Lower leg skin (tissue), 4 donors: ENCODE measurements at places on chromosomes 1 and 21.

DNA sequence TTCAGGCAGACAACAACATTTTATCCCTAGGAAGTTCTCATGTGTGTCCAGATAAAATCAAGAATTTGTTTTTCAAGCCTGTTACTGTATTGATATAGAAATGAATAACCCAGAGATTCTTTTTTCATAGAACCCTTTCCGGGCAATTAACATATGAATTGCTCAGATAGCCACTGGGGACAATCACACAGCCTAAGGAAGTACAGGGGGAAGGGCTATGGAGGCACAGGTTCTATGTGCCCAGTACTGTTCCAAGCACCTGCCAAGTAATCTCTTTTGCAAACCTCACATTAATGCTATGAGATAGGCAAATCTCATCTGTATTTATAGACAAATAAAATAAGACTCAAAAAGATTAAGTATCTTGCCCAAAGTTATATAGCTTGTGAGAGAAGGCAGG is 84.9 kb downstream of the NTNG1 start:
- DNase-seq = no peak

- no peak for DNase-seq
Measured at GRCh38 chr1:172142324-172142723, 278.2 kb upstream of the C1orf105 start.

GRCh38 chr1:198936371-198937083 is 297.7 kb downstream of the PTPRC start:
- DNase-seq = peak; percentile 58

- DNase-seq = no peak
Measured at GRCh38 chr21:28444557-28444956, 548.1 kb downstream of the LTN1 start.

- no peak for DNase-seq
Measured at GRCh38 chr1:17776426-17776825, 21.3 kb downstream of the ACTL8 start.

DNA sequence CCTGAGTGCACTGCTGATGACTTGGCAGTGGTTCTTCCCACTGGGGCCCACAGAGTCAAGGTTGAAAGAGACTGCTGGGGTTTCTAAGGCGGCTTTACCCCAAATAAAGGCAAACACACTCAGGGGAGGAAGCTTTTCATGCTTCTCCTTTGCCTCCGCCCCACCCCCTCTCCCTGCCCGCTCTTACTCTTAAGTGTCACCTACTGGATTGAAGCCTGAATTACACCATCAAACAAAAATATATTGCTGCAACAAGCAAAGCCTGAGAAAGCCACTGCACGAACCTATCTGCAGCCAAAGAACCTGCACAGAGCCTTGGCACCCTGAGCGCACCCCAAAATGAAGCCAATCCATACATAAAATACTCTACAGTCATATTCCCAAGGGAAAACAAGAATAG is 63.1 kb downstream of the PTGFR start:
- no peak for DNase-seq

GRCh38 chr1:169466259-169467230 is 19.2 kb downstream of the SLC19A2 start:
- DNase-seq = no peak

- no peak for DNase-seq
Measured at GRCh38 chr1:92623187-92623778, 136.6 kb upstream of the GFI1 start.

GRCh38 chr1:29575277-29575676 is 339.0 kb downstream of the PTPRU start:
- DNase-seq = no peak

DNA sequence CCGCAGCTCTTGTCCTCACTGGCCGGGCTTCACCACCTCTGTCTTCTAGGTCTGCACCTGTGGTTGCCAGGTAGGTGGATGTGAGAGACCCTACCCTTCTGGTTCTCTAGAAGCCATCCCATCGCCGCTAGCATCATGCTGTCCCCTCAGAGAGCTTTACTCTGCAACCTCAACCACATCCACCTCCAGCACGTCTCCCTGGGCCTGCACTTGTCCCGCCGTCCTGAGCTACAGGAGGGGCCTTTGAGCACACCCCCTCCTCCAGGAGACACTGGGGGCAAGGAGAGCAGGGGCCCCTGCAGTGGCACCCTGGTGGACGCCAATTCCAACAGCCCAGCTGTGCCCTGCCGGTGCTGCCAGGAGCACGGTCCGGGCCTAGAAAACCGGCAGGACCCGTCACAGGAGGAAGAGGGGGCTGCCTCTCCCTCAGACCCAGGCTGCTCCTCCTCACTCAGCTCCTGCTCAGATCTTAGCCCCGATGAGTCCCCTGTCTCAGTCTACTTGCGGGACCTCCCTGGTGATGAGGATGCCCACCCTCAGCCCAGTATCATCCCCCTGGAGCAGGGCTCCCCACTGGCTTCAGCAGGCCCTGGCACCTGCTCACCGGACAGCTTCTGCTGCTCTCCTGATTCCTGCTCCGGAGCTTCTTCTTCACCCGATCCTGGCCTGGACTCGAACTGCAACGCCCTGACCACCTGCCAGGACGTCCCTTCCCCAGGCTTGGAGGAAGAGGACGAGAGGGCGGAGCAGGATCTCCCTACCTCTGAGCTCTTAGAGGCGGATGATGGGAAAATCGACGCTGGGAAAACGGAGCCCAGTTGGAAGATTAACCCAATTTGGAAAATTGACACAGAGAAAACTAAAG is 1.2 kb downstream of the RUSC1 start:
- DNase-seq = no peak

GRCh38 chr1:241939798-241940197 is 17.8 kb upstream of the BECN2 start:
- DNase-seq = no peak

DNA sequence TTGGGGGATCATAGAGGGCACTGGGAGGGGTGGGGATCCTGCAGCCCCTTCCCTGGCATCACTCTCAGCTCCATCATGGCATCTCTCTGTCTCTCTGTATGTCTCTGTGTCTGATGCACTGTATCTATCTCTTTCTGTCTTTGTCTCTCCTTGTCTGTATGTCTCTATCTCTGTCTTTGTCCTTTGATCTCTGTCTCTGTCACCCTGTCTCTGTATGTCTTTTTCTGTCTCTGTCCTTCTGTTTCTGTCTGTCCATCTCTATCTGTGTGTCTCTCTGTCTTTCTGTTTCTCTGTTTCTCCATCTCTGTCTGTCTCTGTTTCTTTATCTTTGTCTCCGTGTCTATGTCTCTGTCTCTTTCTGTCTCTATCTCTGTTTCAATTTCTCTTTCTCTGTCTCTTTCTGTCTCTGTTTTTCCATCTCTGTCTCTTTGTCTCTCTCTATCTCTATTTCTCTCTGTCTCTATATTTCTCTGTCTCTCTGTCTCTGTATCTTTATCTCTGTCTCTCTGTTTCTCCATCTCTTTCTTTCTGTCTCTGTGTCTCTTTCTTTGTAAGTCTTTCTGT is 56.4 kb downstream of the TRIM11 start:
- no peak for DNase-seq

DNA sequence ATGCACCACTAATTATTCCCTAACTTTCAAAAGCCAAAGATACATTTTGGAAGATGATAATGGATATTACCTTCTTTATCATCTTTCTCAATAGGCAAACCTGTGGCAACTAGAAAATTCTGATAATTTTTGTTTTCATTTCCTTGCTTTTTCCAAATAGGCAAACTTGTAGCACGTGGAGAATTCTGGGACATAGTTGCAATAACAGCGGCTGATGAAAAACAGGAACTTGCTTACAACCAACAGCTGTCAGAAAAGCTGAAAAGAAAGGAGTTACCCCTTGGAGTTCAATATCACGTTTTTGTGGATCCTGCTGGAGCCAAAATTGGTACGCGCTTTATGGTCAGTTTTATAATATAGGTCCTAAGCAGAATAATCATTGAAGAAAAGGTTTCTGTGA is 1.5 kb downstream of the FPGT start:
- no peak for DNase-seq

- no peak for DNase-seq
Measured at GRCh38 chr1:186404454-186405051, 28.9 kb downstream of the ODR4 start.

GRCh38 chr1:202580619-202581018 is 129.6 kb downstream of the SYT2 start:
- DNase-seq = no peak

DNA sequence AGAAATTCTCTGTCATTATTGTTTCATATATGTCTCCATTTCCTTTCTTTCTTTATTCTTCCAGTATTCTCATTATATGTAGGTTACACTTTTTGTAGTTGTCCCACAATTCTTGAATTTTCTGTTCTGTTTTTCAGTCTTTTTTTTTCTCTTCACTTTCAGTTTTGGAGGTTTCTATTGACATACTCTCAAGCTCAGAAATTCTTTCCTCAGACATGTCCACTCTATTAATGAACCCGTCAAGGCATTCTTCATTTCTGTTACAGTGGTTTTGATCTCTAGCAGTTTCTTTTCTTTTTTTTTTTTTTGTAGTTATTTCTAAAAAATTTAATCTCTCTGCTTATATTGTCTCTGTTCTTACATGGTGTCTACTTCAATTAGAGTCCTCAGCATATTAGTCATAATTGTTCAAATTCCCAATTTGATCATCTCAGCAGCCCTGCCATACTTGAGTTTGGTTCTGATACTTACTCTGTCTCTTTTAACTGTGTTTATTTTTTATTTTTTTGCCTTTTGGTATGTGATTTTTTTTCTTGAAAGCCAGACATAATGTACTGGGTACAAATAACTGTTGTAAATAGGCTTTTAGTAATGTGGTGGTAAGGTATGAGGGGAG is 49.5 kb upstream of the KCNK2 start:
- DNase-seq = no peak

- DNase-seq = no peak
Measured at GRCh38 chr1:229760478-229760996, 134.5 kb downstream of the URB2 start.

GRCh38 chr1:157170677-157171515 is 32.7 kb upstream of the ETV3 start:
- no peak for DNase-seq

DNA sequence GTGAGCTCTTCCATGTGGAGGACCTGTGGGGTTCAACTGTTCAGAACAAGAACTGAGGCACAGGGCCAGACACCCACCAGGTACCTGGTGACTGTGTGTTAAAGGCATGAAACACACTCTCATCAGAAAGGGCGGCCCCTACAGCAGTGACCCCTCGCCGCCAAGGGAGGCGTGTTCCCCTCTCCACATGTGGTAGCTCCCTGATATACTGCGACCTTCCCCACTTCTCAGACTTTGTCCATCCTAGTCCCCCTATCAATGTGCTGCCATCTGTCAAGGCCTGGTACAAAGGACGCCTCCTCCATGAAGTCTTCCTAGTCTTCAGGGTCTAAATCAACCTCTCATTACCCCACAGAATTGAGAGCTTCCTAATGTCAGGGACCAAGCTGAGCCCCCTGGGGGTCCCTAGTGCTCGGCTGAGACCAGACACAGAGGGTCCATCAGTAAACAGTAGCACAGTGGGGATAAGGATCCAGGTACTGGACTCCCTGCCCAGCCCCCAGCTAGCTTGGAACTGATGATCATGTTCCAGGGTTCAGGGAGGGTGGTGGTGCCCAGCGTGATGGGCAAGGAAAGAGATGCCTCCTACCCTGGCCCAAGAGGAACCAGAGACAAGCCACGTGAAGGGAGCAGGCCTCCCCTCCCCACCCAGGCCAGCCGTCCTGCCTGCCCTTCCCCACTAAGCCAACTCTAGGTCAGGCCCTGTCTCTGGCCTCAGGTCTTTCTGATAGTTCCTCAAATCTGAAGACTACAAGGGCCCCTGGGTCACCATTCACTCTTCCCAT is 10.3 kb downstream of the SDC3 start:
- no peak for DNase-seq

GRCh38 chr21:14981246-14981645 is 83.6 kb downstream of the NRIP1 start:
- no peak for DNase-seq

DNA sequence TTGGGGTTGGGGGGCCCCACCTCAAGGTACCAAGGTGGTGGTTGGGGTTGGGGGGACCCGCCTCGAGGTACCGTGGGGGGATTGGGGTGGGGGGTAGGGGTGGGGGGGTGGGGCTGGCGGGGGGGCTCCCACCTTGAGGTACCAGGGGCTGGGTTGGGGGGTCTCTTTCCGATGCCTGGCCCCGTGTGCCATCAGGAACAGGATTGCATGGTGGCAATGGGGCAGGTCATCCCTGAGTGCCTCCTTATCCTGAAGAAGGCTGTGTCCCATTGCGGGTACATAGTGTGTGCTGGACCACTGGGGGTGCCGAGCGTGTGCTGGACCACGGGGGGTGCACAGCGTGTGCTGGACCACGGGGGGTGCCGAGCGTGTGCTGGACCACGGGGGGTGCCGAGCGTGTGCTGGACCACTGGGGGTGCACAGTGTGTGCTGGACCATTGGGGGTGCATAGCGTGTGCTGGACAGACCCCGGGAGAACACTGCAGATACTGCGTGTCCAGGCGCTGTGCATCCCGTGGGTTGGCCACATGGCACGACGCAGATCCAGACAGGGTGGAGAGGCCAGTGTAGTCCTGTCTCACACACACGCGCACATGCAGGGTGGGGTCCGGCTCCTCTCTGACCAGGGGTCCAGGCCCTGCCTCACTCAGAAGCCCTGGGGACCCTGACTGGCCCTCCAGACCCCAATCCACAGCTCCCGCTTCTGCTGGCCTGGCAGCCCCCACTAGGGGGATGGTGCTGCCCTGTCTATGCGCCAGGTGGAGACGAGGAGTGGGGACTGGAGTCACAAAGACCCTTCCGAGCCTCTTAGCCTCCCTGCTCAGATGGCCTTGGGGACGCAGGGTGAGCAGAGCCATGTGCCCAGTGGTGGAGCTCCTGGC is 4.2 kb downstream of the SCNN1D start:
- no peak for DNase-seq

DNA sequence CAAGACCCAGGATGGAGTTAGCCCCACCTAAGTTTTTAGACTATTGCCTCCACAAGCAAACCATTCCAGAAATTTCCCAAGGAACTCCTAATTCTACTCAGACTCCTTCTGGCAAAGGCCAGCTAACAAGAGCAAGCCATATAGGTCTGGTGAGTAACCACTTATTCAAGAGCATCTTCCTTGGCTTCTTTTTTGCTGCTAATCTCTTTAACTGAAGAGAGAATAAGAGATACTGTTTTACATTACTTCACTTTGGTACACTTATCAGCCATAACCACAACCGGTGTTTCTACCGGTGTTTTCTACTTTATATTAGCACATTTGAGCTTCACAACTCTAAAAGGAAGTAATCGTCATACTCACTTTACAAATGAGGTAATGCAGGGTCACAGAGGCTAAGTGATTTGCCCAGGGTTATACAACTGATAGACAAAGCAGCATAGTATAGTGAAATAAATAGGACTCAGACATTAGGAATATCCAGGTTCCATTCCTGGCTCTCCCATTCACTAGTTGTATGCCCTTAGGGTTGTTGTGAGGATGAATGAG is 1.7 kb upstream of the EPS15 start:
- DNase-seq = no peak

- DNase-seq = no peak
Measured at GRCh38 chr1:33349081-33349759, 28.3 kb upstream of the A3GALT2 start.

GRCh38 chr21:44527983-44528633 is 11.9 kb downstream of the KRTAP10-1 start:
- no peak for DNase-seq

GRCh38 chr1:211647711-211648121 is 27.7 kb downstream of the NEK2 start:
- peak; percentile 56 for DNase-seq
